NCI-H187 (cell line): ENCODE measurements at places on chromosomes 3 and 15.
A peak's percentile ranks its signal among the peaks of the same experiment; 100 is the strongest.

DNA sequence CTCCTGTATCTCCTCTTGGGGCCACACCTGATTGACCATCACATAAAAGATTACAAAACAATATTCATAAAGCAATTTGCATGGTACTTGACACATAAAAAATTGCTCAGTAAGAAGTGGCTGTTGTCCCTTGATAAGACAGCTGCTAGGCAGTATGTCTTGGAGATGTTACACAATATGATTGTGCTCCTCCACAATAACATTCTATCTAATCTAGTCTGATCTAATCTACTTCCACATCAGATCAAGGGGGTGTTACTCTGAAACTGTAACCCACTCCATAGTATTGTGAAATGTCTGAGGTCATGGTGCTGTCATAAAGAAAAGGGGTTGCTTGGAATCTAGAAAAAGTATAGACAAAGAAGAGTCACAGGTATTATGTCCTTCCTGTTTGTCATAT is 23.4 kb upstream of the AQP9 start:
- DNase-seq: no peak

GRCh38 chr3:63976161-63976871 is 47.0 kb downstream of the PSMD6 start:
- no peak for DNase-seq

DNA sequence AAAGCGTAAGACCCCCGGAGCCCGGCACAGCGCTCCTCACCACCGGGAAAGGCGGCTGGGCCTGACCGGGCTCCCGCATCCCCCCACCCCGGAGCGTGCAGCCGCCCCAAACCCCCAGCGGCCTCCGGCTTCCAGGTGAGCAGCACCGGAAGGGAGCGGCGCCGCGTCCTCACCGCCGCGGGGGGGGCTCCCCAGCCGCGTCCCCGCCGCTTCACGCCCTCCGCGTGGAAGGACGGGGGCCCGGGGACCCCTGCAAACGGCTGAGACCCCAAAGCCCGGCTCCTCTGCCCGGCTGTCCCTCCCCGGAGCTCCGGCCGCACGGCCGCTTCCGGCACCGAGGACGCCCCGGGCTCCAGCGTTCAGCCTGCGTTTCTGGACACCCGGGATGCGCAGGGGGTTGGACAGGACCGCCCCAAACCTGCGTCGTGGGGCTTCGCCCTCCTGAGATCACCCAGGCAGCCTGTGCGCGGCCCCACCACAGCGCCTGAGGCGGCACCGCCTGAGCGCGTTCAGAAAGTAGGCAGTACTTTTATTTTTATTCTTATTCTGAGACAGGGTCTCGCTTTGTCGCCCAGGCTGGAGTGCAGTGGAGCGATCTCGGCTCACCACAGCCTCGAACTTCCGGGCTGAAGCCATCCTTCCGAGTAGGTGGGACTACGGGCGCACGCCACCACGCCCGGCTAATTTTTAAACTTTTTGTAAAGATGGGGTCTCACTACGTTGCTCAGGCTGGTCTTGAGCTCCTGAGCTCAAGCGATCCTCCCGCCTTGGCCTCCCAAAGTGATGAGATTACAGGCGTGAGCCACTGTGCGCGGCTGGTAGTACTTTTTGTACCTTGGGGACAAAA is 51.6 kb upstream of the BLM start:
- no peak for DNase-seq

GRCh38 chr15:50116477-50116876 is 2.6 kb downstream of the ATP8B4 start:
- DNase-seq: no peak

DNA sequence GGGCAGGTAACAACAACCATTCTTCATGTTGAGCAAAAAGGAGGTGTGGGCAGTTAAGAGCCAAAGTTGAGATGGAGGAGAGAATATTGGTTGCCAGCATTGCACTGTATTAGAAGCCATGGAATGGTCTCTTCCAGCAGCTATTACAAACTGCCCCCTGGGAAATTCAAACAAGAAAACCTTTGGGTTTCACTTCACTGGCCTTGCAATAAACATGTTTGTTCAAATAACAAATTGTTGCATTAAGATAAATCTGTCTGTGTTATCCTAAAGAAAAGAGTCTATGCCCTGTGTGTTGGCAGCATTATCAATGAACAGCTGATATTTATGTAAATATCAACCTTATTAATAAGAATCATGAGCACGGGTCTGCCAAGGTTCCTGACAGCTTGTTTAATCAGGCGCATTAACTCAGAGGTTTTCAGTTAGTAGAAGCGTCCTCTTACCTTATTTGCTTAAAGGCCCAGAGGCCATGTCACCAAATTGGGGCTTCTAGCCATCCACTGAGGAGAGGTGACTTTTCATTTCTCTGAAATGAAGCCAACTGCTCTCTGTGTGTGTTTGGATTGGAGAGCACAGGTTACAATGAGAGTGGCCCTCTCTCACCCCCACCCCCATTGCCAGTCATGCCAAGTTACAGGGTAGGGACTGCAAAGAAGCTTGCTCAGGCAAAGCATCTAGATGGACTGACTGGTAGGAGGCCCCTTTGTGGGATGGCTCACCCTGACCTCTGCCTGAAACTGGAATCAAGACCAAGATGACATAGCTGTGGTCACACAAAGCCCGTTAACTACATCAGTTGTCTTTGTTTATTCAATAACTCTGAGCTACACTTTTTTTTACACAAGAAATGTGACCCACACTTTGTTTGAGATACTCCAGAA is 10.5 kb downstream of the FILIP1L start:
- no peak for DNase-seq

DNA sequence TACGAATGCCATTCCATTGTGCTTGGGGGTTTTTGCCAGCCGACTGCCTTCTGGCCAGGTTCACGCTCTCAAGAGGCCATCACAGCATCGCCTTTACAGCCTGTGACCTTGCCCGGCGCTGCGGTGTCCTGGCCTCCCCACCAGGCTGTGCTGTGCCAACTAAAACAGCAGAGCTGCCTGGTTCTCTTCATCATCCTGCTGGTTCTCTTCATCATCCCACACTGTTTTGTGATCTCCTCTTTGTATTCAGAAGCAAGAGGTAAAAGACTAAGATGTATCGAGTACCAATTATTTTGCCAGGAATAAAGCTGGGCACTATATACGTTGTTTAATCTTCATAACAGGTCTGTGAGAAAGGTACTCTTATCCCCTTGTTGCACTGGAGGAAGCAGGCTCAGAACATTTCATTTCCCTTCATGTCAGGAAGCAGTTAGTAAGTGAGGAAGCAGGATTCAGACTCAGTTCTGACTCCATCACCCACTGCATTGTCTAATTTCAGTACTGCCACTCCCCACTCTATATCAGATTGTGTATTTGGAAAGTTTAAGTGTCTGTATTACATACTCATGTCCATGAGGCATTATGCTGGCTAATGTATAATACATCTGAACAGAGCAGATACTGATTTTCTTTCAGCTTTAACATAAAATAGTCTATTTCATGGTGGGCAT is 92.7 kb downstream of the LRRC28 start:
- DNase-seq: no peak

DNA sequence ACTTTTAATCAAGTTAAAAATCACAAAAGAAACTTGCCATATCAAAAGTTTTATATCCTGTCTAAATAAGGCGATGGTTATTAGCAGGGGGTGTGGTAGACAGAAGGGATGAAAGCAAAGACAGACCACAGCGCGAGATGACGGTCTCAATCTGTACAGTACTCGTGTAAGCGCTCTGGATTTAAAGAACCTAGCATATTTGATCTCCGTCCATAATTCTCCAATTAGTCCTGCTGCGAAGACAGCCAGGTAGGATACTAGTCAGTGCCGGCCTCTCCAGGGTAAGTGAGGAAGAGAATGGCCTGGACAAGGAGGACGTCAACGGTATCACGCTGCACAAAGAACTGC is 701 bp downstream of the SGO1 start:
- DNase-seq: no peak

GRCh38 chr15:81073801-81074200 is 60.3 kb upstream of the CFAP161 start:
- DNase-seq: no peak

DNA sequence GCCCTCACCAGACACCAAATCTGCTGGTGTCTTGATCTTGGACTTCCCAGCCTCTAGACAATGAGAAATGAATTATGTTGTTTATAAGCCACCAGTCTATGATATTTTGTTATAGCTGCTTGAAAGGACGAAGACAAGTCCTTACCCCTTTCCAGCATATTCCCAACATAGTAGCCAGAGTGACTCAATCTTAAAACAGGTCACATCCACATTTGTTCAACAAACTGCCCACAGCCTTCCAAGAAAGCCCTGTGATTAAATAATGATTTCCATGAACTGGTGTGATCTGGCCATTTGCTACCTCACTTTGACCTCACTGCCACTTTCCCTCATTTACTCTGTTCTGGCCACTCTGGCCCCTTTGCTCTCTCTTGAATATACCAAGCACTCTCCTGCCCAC is 193.7 kb upstream of the CFAP20DC start:
- DNase-seq: no peak

GRCh38 chr3:24191801-24192403 is 246.8 kb downstream of the NR1D2 start:
- DNase-seq: no peak

DNA sequence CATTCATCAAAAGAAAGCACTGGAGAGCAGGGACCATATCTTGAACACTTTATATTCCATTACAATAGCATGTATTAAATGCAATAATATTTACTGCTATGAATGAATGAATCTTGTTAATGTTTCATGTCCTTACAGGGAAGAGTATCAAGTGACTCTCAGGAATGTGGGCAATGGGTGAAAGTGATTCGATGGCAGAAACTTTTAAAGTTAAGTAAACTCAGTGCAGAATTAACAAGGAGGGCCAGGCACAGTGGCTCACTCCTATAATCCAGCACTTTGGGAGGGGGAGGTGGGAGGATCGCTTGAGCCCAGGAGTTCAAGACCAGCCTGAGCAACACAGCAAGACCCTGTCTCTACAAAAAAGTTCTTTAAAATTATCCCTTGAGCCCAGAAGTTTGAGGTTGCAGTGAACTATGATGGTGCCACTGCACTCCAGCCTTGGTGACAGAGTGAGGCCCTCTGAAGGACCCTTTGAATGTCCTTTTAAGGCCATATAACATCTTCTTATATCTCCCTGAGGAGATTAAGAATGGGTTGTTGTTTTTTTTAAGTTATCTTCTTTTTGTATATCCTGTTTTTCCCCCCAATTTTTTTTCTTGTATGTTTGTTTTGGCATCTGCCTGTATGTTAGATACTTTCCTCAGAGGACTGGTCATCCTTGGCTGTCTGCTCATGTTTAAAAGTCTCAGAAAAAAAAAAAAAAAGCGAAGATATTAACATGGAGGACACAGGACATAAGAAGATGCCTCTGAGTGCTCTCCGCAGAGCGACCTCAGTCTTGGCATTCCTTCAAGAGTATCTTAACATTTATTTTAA is 9.6 kb upstream of the FSIP1 start:
- DNase-seq: no peak

- no peak for DNase-seq
Observed at GRCh38 chr3:149688122-149688757, 30.4 kb upstream of the WWTR1 start.

- DNase-seq: no peak
Observed at GRCh38 chr3:187987924-187988323, 166.0 kb upstream of the LPP start.

GRCh38 chr3:122577409-122578031 is at the start of gene PARP15:
Gene PARP15 (plus strand): TSS chr3:122577650. CDS start chr3:122577668, 18 bp downstream.
- no peak for DNase-seq

GRCh38 chr3:197846491-197846890 is 55.4 kb downstream of the LRCH3 start:
- no peak for DNase-seq

- DNase-seq: no peak
Observed at GRCh38 chr3:129461461-129462146, 21.6 kb downstream of the IFT122 start.

GRCh38 chr3:108755686-108756085 is 1.5 kb downstream of the RETNLB start:
- no peak for DNase-seq

DNA sequence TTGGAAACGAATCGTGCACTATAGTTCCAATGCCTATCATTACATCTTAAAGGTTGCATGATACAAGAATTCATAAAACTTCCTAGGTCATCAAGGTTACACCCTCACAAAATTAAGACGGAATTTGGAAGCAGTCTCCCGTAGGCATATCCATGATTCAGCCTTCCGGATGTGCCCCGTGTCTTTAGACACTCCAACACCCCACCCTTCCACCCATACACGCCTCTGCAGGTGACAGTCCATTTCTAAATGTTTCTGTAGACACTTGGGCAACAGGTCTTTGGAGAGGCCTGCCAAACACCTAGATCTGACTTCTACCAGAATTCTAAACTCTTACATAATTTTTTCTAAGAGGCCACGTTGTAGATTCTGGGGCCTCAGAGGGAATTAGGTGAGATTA is 49.8 kb downstream of the LDHAL6B start:
- no peak for DNase-seq

- peak; percentile 19 for DNase-seq
Observed at GRCh38 chr15:89912674-89913396, at the start of gene ARPIN. Gene ARPIN (minus strand): TSS chr15:89912952. CDS start chr15:89912835, 117 bp downstream.

GRCh38 chr3:122942239-122942638 is 85.3 kb downstream of the SEMA5B start:
- no peak for DNase-seq

GRCh38 chr3:71447197-71447596 is 136.3 kb downstream of the FOXP1 start:
- no peak for DNase-seq

- DNase-seq: peak; percentile 26
Observed at GRCh38 chr3:10142707-10143560, 1.4 kb downstream of the VHL start.

DNA sequence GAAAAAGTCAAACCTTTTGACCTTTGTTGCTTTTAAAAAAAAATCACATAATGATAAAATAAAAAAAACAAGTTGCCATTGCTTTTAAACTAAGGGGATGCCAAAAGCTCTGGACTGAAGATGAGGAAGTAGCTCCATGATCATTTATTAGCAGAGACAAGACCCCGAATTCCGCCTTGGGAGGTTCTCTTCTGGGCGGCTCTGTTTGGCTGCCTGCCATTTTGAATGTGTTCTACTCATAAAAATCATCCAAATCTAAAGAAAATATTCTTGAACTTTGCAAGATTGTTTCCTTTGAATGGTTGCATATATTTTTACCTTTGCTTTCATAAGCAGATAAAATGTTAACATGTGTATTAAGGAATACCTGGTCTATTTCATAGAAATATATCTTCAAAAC is 63.8 kb downstream of the NCEH1 start:
- DNase-seq: no peak

DNA sequence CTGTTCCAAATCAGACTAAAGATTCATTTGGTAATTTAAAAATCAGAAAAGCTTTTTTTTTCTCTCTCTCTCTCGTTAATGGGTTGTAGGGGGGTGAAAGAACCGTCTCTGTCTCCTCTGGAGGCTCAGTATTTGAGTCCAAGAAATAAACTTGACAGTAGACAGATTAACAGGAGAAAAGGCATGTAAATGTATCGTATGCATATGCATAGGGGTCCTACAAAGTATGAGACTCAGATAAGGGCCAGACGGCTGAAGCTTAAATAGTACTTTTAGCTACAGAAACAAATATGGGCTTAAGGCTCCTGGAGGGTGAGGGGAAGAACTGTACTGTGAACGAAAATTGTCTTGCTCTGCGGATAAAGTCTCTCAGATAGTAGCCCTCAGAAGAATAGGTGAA is 42.4 kb downstream of the PIK3CA start:
- no peak for DNase-seq
